ENCODE measurements at places on chromosomes 7 and 10. TPM values are rescaled to one million over a fixed set of nuclear protein-coding genes. Genes with fewer than 3 reads are reported as not detected.

DNA sequence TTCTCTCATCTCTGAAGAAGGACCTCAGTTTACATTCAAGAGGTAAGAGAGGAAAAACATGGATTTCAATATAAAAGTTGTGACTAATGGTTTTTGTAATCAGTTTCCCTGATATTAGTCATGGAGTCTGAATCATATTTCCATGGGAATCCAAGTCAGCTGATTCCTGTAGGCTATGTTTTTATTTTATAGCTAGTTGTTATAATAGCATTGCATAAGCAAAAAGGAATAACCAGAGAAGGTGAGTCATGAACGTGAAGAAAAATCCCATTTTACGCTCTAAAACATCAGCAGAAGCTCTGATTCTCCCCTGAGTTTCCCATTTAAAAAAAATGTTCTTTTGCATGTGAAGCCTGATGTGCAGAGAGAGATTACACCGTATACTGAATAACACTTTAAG is 299.3 kb downstream of the SFMBT2 start:
- DNase-seq: no peak
- H3K4me1 ChIP-seq: no peaks in the 10 kb centered on the region
- no peaks in the 10 kb centered on the region for H3K36me3 ChIP-seq
- no peak overlapping the region for H3K4me3 ChIP-seq
- no peaks in the 10 kb centered on the region for H3K27me3 ChIP-seq

DNA sequence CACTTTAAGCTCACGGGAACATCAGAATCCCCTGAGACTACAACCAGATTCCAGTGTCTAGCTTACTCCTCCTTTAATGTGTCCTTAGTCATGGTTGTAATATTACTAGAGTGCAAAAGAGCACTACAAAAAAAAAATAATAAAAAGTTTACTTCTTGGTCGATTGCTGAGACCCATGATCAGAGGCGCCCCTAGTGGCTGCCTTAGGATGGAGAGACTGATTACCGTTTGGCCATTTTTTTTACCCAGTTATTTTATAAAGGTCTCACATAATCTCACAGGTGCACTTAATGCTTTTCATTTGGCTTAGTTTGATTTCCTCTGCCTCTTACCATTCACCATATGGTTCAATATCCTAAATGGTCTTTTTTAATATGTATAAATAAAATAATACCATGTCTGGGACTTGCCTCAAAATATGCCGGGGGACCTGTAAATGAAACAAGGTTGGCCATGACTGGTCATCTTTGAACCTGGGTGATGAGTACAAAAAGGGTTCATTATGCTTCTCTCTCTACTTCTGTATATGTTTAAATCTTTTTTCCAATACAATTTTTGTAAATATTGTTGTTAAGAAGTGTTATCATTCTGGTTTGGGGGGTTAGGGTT is 331.5 kb upstream of the NFE2L3 start:
- H3K27ac ChIP-seq: no peak overlapping the region
- H3K27me3 ChIP-seq: no peaks in the 10 kb centered on the region
- H3K4me1 ChIP-seq: no peaks in the 10 kb centered on the region
- no peak overlapping the region for H3K4me3 ChIP-seq

DNA sequence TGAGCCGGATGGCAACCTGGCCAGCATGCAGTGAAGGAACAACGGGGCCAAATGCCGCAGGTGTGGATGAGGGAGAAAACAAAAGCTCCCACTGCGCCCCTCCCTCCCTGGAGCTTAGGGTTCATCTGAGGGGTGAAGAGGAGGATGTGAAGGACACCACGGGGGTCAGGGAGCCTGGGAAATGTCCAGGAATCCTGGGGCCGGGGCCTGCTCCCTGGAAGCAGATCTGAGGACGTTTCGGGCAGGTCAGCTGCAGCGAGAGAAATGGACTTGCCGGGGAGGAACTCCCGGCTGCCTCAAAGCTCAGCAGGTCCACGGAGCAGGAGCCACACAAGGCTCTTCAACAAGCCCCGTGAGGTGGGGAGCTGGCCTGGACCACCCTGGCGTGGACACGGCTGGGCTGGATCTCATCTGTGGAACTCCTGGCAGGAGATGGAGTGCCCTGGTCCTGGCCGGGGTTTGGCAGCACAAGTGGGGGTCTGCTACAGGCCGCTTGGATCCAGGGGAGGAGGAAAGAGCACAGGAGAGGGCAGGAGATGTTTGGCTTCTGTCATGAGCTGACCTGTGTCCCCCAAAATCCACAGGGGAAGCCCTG is 585.0 kb downstream of the PTPRN2 start:
- no peak overlapping the region for H3K4me3 ChIP-seq
- H3K4me1 ChIP-seq: no peaks in the 10 kb centered on the region
- H3K36me3 ChIP-seq: no peaks in the 10 kb centered on the region
- H3K27me3 ChIP-seq: no peaks in the 10 kb centered on the region

SORBS1 gene
- total RNA-seq: 76.1 TPM

TAS2R16 gene
- not detected for total RNA-seq

TM9SF3 gene
- total RNA-seq: 77.8 TPM

OPN4 gene
- total RNA-seq: not detected

NEUROD6 gene
- total RNA-seq: not detected
